Gastrocnemius medialis (tissue), 4 donors: ENCODE measurements at places on chromosomes 2 and 18. TPM values are rescaled to one million over a fixed set of nuclear protein-coding genes. Genes with fewer than 3 reads are reported as not detected.

The SPDYA gene
- not detected for total RNA-seq

The GPR17 gene
- not detected for total RNA-seq

The PAIP2B gene
- total RNA-seq, result 14.6 TPM

The LGALSL gene
- 3.8 TPM for total RNA-seq

The CDCA7 gene
- total RNA-seq, result 1.4 TPM

The HNMT gene
- 9.8 TPM for total RNA-seq

The MC2R gene
- not detected for total RNA-seq

The PRSS56 gene
- total RNA-seq, result 3.2 TPM

- no peak for DNase-seq
Measured at GRCh38 chr2:223643309-223643708, 41.1 kb upstream of the SCG2 start.

- DNase-seq, result no peak
Measured at GRCh38 chr2:152488075-152488474, 153.1 kb downstream of the FMNL2 start.

DNA sequence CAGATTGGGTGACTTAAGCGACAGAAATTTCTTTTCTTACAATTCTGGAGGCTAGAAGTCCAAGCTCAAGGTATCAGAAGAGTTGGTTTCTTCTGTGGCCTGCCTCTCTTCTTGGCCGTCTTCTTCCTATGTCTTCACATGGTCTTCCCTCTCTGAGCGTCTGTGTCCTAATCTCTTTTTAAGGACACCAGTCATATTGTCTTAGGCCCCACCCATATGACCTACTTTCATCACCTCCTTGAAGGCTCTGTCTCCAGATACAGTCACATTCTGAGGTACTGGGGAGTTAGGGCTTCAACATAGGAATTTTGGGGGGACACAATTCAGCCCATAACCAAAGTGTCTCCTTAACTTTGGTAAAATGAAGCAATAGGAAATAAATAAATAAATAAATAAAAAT, 110.9 kb upstream of the EPC2 start:
- no peak for DNase-seq

DNA sequence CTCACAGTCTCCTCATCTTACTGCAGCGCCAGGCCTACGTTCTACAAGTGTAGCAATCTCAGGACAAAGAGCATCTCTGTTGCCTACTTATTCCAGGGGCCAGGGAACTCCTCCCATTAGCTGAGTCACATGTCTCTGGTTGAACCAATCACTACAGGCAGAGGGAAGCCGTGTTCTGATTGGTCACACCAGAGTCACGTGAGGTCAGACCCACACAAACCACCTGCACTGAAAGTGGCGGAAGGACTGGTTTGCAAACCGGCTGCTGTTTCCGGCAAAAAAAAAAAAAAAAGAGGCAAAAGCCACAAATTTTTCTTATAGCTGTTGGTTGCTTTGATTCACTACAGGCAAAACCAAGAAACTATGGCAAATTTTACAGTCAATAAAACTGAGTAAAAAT, 21.9 kb upstream of the USP14 start:
- DNase-seq, result no peak

DNA sequence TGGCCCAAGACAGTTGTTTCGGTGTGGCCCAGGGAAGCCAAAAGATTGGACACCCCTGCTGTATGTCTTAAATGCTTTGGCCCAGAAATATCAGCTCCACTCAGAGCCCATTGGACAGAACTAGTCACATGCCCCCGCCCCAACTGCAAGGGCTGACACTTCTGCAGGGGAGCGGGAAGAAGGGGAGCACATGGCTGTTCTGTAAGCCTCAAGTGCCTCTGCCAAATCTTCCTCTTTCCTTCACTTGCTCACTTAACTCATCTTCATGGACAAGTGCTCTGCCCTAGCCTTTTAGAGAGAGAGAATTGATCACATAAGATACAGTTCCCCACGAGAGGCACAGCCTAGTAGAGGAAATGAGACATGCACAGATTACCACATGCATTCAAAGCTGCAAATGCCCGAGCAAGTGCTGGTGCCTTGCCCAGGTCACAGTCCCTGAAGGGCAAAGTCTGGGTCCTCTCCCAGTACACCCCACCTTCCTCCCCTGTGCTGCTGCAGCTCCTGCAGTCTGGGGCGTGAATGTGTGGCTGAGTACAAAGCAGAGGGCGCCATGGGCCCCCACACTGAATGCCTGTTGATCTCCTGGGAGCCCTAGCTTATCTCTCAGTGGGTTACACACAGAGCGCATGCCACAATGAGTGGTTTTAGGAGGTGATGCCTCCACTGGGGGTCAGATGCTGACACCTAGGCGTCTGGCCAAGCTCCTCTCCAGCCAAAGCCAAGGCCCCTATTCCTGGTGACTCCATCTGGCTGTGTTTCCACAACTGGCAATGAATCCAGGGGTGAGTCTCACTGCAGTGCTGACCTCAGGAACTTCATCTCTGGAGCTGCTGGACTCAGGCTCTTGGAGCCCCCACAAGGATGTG, 135.3 kb downstream of the CTIF start:
- DNase-seq, result no peak

DNA sequence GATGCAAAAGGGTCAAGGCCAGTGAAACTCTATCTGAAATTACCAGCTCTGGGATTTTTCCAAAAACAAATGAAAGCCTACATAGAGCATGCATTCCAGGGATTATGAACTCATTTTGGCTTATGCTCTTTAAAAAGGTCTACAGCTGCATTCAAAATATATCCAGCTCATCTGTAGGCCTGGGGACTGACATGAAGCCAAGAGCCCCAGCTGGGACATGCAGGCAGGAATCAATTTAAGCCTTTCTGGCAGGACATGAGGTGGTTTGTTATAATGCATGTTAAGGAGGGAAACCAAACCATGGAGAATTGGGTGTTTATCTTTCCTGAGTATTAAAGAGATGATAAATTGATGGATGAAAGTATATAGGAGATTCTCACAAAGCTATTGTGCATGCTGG, 164.5 kb downstream of the RBM43 start:
- no peak for DNase-seq

DNA sequence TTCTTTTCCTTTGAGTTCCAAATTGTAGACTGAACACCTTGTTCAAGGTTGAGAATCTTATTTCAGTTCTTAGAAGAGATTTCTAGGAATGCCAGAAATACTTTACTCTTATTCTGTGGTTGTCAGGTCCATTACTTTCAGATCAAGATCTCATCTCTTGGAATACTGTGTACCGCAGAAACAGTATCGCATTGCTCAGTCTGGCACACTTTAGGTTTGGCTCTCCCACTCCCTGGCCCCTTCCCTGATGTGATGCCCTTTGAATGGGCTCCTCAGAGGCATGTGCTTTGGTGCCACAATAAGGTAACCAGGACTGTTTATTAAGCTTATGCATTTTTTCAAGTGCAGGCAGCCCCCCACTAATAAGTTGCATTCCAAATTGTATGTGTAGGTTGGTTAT, 244.7 kb upstream of the FOSL2 start:
- DNase-seq, result no peak

GRCh38 chr2:73268830-73269685, 15.2 kb downstream of the FBXO41 start:
- no peak for DNase-seq

GRCh38 chr2:74862020-74862964, 28.4 kb downstream of the HK2 start:
- no peak for DNase-seq

DNA sequence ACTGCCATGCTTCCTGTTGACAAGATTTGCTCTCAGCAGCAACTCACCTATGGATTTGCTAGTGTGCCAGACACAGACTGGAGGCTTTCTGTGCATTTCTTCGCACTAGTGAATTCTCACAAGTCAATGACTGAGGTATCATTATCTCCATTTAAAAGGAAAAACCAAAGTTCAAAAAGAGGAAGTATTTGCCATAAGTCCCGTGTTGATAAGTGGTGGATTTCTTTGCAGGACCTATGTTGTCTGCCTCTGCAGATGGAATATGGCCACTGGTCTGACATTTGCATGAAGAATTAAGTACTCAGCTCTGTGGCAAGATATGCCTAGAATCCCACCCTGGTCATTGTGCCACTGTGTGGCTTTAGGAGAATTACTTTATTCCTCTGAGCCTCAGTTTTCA, 299.6 kb downstream of the PAX3 start:
- no peak for DNase-seq

DNA sequence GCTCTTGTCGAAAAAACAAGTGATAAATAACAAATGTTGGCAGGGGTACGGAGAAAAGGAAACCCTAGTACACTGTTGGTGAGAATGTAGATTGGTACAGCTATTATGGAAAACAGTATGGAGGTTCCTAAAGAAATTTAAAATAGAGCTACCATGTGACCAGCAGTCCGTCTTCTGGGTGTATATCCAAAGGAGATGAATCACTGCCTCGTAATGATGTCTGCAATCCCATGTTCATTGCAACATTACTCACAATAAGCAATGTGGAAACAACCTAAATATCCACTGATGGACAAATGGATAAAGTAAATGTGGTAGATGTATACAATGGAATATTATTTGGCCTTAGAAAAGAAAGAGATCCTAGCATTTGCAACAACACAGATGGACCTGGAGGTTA, 50.6 kb downstream of the SLC16A14 start:
- DNase-seq, result no peak

GRCh38 chr2:118838741-118839455, 8.6 kb downstream of the EN1 start:
- DNase-seq, result peak; percentile 7

DNA sequence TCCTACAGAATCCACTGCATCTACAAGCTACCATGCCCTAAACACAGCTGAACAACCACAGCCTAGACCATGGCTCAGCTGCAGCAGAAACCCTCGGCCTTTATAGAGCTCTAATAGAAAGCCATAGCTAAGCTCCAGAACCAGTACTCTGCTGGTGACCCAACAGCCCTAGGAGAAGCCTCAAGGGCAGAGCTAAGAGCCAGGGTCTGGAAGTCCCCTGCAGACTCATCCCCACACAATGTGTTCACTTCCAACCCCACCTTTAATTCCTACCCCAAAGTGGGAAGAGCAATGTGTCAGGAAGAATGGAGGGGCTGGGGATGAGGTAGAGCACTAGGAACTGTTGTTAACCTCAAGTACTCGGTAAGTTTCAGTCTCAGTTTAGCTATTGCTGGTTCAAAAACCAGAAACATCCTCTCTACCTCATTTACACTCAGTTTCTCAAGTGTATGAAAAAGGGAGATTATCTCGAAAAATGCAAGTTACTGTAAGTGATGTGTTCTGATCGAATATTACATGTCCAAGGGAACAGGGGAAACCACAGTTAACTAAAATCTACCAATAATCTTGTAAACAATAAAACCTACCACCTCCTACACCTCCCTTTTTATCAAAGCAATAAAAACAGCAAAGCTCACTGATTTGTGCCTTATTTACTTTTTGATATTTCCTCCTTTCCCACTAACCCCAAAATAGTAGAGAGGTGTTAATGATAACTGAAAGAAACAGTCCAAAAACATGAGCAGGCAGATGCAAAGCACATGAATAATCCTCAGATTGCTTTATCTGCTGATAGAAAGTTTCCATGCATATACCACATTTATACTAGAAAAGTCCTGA, 36.2 kb downstream of the THADA start:
- DNase-seq, result no peak

- no peak for DNase-seq
Measured at GRCh38 chr18:60182223-60182622, 190.4 kb downstream of the MC4R start.

GRCh38 chr18:36403896-36404820, 106.6 kb downstream of the FHOD3 start:
- no peak for DNase-seq
